ENCODE measurements at places on chromosomes 7 and 10. TPM values are rescaled to one million over a fixed set of nuclear protein-coding genes. Genes with fewer than 3 reads are reported as not detected.

GRCh38 chr10:72056932-72057751 is 31.2 kb downstream of the SPOCK2 start:
- DNase-seq, result peak; percentile 68

DNA sequence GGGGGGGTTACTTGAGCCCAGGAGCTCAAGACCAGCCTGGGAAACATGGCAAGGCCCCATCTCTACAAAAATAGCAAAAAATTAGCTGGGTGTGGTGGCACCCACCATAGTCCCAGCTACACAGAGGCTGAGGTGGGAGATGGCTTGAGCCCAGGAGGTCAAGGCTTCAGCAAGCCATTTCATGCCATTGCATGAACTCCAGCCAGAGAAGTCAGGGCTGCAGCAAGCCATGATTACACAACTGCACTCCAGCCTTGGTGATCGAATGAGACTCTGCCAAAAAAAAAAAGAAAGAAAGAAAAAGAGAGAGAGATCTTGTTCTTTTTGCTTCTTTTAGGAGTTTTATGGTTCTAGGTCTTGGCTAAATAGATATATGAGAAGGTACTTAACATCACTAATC is 200.2 kb upstream of the PHYHIPL start:
- no peak for DNase-seq

- DNase-seq, result no peak
These were observed 14.8 kb upstream of the GSAP start for GRCh38 chr7:77430927-77431326.

GRCh38 chr7:106521541-106521940 is 139.4 kb downstream of the CCDC71L start:
- no peak for DNase-seq

DNA sequence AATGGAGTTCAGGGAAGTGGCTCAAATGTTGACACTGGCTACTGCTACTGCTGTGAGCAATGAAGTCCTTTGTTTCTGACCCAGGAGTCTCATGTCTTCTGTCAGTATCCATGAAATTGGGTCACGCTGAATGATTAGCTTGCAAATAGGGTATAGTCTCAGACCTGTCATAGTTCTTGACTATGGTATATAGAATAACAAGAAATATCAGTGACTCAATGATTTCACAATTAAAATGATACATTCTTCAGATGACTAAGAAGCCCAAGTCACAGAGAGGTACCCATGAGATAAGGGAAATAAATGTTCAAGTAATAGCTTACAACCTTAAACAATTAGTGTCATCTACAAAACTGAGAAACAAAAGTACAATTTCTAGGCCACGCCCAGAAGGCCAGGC is 89.3 kb downstream of the LYZL2 start:
- DNase-seq, result no peak

Gene CYTH3
- 4.0 TPM for polyA plus RNA-seq

Gene VIPR2
- polyA plus RNA-seq, result 10.2 TPM
